ENCODE measurements at places on chromosomes 5 and 9.

DNA sequence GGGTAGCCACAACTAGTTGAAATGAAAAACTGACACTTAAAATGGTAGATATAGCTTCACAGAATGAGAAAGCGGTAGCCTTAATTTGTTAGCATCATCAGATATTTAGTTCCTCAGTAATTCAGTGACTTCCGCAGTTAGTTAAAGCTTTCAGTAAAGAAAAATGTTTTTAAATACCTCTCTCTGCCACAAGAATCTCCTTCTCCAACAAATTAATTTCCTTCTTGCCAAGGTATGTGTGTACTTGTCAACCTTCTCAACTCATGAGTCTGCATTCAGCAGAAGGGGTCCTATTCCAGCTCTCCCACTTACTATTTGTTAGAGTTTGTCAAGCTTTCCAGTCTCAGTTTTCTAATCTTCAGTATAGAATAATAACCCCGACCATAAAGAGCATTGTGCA is 26.3 kb upstream of the ERAP1 start:
- no peak for DNase-seq

- no peak for DNase-seq
These were observed 14.2 kb downstream of the FAXDC2 start for GRCh38 chr5:154836225-154836624.

DNA sequence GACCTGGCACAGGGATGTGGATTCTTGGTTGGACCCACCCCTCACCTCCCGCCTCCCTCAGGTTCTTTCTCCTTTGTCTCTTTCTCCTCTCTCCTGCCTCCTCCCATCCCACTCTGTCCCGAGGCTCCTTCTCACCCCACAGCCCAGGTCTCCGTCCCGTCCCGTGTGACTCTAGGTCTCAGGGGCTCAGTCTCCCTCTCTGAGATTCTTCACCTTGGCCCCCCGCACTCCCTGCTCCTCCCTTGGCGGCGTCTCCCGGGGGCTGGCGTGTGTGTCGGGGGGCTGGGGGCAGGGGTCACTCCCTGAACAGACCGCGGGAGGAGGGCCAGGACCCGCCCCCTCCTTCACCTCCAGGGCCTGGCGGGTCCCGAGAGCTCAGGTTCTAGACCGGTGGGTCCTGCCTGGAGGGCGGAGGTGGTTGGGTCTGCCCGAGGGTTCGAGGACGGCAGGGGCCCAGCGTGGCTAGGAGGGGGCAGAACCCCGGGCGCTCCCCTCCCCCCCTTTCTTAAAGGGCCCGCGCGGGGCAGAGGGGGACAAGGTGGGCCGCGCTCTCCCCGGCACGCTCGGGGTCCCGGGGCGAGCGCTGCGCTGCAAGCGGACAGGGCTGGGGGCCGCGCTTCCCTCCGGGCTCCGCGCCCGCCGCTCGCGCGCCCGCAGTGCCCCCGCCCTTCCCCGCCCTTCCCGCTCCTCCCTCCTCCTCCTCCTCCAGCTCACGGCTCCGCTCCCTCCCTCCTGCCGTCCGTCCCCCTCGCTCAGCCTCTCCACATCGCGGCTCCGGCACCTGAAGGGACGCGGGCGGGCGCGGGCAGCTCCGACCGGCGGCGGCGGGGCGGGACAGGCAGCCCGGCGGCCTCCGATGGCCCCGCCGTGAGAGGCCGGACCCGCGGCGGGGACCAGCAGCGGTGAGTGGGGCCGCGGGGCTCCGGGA is at the start of gene PSD2:
Gene PSD2 (plus strand): TSS at position 735 of the 928 bp plus-strand sequence. CDS start 13,633 bp downstream, outside the sequence.
- DNase-seq, result peak; percentile 19

DNA sequence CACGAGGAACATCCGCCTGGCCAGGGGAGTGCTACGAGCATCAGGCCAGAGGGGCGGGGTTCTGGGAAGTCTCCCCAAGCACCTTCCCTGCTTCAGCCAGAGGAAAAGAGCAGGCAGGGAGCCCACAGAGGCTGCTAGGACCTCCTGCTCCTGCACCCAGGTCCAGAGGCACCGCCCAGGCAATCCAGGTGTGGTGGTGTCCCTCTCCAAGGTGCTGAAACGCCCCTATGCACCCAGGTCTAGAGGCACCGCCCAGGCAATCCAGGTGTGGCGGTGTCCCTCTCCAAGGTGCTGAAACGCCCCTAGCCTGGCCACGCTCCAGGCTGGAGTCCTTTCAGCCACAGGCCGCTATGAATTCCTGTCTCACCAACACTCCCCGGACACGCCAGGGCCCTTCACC is 10.7 kb upstream of the UBAC1 start:
- DNase-seq, result peak; percentile 40

DNA sequence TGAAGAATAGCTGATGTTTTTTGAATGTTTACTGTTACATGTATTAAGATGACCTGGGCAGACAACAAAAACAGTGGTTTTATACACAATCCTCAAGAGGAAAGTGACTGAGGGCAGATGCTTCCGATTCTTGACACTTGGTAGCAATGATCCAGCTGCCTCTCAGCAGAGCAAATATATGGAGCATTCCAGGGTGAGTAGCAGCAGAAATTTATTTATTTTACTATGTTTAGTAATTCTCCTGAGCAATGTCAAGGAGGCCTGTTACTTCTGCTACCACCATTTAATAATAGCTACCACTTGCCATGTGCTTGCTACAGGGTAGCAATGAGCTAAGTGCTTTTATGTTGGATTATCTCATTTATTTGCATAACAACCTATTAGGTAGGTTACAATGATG is 69.1 kb upstream of the NR3C1 start:
- no peak for DNase-seq

DNA sequence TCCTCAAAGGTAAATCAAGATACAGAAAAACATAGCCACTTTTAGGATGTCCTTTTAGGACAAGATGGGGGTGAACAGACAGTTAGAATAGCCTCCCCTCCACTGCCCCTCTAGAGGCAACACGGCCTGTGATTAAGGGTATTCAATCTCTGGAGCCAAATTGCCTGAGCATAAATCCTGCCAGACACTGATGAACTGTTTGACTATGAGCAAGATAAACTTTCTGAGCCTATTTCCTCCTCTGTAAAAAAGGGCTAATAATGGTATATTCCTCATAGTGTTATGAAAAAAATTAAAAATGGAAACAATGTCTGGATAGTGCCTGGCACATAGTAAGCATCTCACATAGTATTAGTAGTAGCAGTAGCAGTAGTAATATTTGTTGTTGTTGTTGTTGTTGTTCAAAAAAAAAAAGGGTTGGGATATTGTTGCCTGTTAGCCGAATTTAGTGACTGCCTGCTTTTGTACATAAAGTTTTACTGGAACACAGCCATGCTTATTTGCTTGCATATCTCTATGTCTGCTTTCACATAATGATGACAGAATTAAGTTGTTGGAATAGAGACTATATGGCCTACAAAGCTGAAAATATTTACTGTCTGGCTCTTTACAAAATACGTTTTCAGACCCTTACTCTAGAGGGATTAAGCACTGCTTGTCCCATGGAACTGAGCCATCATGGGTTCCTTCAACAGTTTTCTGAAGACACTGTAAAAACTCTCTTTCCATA is 536.3 kb downstream of the TLE4 start:
- no peak for DNase-seq

- DNase-seq, result no peak
These were observed 99.2 kb downstream of the SPOCK1 start for GRCh38 chr5:137399911-137400310.

- no peak for DNase-seq
These were observed 206.6 kb upstream of the RASA1 start for GRCh38 chr5:87061046-87061445.

DNA sequence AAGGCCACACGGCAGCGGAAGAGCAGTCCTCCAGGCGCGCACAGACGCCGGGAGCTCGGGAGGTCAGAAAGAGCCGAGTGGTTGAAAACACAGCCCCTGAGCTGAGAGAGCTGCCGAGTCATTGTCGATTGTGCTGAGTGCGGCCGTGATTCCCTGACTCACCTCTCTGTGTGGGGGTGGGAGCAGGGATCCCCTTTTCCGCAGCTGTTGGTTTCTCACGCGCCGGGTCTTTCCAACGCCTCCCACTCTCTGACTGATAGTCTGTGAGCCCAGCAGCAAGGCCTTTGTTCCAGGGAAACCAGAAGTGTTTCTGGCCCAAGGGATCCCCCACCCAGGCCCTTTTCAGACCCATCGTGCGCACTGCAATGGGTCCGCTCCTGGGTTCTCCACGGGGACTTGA is 97.3 kb downstream of the MRPL36 start:
- no peak for DNase-seq

DNA sequence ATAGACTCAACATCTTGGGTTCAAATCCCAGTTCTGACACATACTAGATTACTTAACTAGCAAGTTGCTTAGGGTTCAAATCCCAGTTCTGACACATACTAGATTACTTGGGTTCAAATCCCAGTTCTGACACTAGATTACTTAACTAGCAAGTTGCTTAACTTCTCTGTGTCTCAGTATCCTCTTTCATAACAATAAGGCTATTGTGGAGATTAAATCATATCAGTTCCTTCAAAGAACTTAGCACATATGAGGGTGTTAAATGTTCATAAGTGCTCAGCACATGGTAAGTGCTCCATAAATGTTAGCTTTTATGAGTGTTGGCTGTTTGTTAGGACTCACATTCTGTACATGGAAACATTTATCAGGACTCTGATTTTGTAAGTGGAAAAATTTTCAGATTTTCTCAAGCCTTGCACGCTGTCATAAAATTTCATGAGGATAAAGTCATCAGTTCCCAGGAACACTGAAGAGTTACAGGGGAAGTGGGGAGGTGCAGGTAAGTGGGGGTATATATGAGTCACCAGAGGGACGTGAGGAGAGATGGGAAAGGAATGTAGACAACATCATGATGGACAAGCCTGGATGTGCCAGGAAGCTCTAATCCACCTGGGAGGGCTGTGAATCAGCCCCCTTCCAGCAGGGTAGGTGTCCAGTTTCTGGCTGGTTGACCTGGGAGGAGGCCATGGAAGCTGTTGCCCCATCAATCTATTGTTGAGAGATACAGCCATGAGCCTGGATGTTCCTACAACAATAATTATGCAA is 532.2 kb upstream of the WWC1 start:
- no peak for DNase-seq

- DNase-seq, result no peak
These were observed 9.2 kb downstream of the CDC26 start for GRCh38 chr9:113266174-113266573.

DNA sequence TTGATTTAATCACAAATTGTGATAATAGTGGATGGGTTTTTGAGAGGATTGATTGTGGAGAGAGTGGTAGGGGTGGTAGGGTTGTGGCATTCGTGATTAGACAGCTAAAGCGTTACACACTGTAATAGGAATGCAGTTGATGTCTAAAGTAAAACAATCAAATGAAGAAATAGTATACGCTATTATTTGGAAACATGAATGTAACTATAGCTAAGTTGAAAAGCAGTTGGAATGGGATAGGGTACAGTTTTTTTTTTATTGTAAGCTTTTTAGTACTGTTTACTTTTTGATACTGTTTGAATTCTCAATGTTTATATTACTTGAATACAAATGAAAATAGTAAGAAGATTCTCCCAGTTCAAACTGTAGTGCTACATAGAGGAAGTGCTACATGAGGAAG is 51.8 kb downstream of the RANBP17 start:
- DNase-seq, result no peak

DNA sequence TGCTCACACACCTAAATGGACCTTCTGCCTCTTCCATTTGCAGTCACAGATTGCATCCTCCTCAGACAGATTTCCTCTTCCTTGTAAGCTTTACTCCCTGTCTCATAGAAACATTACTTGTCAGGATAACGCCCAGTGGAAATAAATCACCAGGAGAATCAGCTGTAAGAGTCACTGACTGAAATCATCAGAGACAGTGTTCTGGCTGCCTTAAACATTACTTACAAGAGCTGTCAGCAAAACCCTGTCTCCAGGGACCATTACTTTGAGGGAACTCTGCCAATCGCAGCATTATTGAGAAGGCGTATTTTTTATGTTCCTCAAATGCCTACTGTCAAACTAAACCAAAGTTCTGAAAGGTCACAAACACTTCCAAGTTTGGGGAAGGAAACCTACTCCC is 5.9 kb downstream of the DPYSL3 start:
- DNase-seq, result no peak

DNA sequence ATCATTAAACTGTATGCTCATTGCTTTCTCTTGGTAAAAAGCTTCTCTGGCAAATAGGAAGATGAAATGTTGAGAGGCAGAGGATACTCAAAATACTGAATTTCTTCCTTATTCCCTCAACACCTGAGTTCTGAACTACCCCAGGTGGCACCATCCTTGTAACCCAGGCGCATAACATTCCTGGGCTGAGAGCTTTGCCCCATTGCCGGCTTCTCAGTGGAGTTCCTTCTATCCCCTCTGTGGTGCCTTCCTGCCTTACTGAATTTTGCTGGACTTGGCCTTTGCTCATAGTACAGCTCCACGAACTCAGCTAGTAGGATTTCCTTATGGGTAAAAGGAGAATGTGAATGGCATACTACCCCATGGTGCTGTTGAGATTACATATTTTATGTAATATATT is 54.7 kb downstream of the BASP1 start:
- no peak for DNase-seq

DNA sequence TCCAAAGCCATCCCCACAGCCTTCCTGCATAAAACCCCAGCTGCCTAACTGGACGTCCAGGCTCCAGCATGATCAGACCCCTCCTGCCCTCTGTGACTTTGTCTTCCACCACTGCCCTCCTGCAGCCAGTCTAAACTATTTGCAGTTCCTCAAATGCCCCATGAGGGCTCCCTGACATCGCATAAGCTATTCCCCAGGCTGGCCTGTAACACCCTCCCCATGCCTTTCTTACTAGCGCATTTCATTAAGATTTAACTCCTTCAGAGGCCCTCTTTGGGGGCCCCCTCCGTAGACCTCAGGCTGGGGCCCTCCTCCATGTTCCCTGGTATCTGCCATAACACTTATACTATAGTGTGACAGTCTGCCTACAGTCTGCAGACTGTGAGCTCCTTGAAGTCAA is 15.5 kb upstream of the SMIM23 start:
- no peak for DNase-seq

- DNase-seq, result no peak
These were observed 5.5 kb upstream of the SLC6A19 start for GRCh38 chr5:1195916-1196315.

DNA sequence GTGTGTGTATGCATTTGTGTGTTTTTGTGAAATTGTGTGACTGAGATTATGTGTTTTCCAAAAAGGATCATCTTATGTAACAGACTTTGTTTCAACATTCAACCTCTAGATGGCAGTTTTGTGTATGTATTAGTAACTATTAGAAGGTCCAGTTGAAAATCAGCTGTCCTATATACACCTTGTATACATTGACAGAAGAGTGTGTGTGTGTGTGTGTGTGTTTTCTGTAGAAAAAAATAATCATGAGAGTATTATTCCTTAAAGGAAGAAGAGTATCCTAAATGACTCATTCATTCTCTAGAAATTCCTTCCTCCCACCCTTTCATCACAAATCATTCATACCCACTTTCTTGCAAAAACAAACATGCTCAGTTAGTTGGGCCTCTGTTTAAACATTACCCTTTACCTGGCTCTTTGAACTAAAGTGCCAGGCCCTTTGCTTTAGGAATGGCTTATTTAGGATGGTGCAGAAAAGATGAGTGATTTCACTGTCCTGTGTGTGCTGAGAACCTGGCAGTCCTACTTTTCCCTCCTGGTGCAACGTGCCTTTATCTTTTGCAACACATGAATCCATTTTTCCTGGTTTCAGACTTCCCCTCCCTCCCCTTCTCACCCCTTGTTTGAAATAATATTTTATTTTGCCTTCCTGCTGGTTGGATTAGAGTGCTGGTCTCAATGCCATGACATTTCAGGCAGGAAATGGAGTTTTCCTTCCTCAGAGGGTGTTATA is 152.2 kb downstream of the ARHGAP26 start:
- DNase-seq, result no peak

- no peak for DNase-seq
These were observed 161.7 kb downstream of the RANBP17 start for GRCh38 chr5:171023508-171023907.
